ENCODE measurements at places on chromosomes 12 and 14. TPM values are rescaled to one million over a fixed set of nuclear protein-coding genes. Genes with fewer than 3 reads are reported as not detected.
A peak's percentile ranks its signal among the peaks of the same experiment; 100 is the strongest.

- H3K27ac ChIP-seq: no peak overlapping the region
- no peak overlapping the region for H3K4me3 ChIP-seq
- no peaks in the 10 kb centered on the region for H3K27me3 ChIP-seq
- no peaks in the 10 kb centered on the region for H3K36me3 ChIP-seq
- H3K4me1 ChIP-seq: peaks cover 20% of the 10 kb centered on the region
These were observed 61.7 kb downstream of the FBXO34 start for GRCh38 chr14:55332654-55333570.

- H3K27me3 ChIP-seq: peaks cover 9% of the 10 kb centered on the region
- no peak overlapping the region for H3K27ac ChIP-seq
- H3K36me3 ChIP-seq: peaks cover 44% of the 10 kb centered on the region
- no peak for DNase-seq
- no peaks in the 10 kb centered on the region for H3K4me1 ChIP-seq
These were observed 11.6 kb downstream of the AHSA1 start for GRCh38 chr14:77469539-77469938.

GRCh38 chr12:123070267-123071081 lies 80.4 kb downstream of the PITPNM2 start:
- no peak overlapping the region for H3K27ac ChIP-seq
- peaks cover 4% of the 10 kb centered on the region for H3K4me1 ChIP-seq
- no peak for DNase-seq
- H3K4me3 ChIP-seq: no peak overlapping the region
- H3K27me3 ChIP-seq: no peaks in the 10 kb centered on the region

DNA sequence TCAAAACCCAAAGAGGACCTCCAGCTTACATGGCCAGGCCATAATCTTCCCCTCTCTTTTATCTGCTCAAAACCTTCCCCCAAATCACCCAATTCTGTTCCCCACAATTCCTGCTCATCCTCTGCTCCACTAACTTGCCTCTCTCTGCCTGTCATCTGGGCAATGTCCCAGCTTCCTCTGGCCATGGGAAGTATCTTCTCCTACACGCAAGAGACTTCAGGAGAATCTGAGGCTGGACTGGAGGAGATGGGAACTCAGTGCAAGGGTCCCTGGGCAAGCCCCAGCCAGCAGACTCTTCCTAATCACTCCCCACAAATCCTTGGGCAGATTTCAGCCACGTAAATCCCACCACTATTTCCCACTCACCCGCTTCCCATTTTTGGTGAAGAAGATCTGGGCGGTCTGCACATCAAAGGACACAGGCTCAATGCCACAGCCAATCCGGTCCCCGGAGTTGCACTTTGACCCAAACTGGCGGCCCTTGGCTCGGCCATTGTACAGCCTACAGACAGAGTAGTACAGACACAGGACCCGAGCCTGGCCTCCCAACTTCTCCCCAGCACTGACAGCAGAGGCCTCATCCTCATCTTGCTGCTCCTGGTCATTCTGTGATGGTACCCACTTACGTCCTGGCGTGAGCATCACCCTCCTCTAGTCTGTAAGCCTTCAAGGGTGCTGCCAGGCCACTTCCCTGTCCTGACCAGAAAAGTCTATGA lies 4.7 kb downstream of the SPRYD3 start:
- H3K27me3 ChIP-seq: no peaks in the 10 kb centered on the region
- H3K36me3 ChIP-seq: peaks cover 58% of the 10 kb centered on the region
- peak; percentile 52 for DNase-seq
- peaks cover 26% of the 10 kb centered on the region for H3K4me1 ChIP-seq
- no peak overlapping the region for H3K4me3 ChIP-seq
- H3K27ac ChIP-seq: no peak overlapping the region

- H3K27me3 ChIP-seq: peaks cover 4% of the 10 kb centered on the region
- H3K4me3 ChIP-seq: no peak overlapping the region
- no peak for DNase-seq
- H3K4me1 ChIP-seq: no peaks in the 10 kb centered on the region
These were observed 11.6 kb upstream of the SRSF5 start for GRCh38 chr14:69755296-69755695.

GRCh38 chr14:87712396-87713090 lies 280.4 kb downstream of the GALC start:
- no peak overlapping the region for H3K27ac ChIP-seq
- no peaks in the 10 kb centered on the region for H3K36me3 ChIP-seq
- H3K4me3 ChIP-seq: no peak overlapping the region

DNA sequence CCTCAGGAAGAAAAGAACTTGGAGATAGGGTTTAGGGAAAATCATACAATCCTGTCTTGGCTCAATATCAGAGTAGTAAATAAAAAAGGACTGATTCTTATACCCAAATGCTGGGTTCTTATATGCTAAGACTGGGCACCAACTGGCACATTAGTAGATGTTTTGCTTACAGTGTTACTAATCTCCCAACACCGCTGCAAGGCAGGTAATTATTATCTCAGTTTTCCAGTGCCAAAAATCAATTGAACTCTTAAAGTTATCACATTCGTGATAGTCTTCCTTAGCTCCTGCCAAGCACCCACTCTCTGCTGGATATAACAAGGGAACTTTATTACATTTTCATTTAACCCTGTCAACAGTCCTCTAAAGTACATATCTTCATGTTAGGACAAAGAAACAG lies 25.0 kb upstream of the HIGD1C start:
- H3K27me3 ChIP-seq: no peaks in the 10 kb centered on the region
- no peak overlapping the region for H3K27ac ChIP-seq
- no peaks in the 10 kb centered on the region for H3K36me3 ChIP-seq
- no peak for DNase-seq
- peaks cover 41% of the 10 kb centered on the region for H3K4me1 ChIP-seq

DNA sequence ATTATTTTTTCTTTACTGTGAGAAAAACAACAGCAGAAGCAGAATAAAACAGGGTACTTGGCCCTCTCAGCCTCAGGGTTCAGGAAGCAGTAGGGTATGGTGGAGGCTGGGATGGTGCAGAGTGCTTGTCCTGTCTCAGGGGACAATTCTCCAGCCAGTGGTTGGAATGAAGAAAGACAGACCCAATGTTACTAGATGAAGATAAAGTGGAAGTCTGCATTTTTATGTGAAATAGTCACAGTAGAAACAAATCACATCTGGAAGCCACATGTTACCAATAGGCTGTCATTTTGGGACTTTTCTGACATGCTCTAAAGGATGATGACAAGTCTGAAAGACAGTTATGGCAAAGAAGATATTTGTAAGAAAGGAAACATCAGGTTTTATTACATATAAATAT lies 32.3 kb downstream of the PROX2 start:
- peaks cover 11% of the 10 kb centered on the region for H3K36me3 ChIP-seq
- H3K4me3 ChIP-seq: no peak overlapping the region
- DNase-seq: no peak
- no peaks in the 10 kb centered on the region for H3K27me3 ChIP-seq

- H3K36me3 ChIP-seq: no peaks in the 10 kb centered on the region
- no peak for DNase-seq
- H3K27me3 ChIP-seq: no peaks in the 10 kb centered on the region
These were observed 78.0 kb downstream of the ARL6IP4 start for GRCh38 chr12:123058481-123058880.

DNA sequence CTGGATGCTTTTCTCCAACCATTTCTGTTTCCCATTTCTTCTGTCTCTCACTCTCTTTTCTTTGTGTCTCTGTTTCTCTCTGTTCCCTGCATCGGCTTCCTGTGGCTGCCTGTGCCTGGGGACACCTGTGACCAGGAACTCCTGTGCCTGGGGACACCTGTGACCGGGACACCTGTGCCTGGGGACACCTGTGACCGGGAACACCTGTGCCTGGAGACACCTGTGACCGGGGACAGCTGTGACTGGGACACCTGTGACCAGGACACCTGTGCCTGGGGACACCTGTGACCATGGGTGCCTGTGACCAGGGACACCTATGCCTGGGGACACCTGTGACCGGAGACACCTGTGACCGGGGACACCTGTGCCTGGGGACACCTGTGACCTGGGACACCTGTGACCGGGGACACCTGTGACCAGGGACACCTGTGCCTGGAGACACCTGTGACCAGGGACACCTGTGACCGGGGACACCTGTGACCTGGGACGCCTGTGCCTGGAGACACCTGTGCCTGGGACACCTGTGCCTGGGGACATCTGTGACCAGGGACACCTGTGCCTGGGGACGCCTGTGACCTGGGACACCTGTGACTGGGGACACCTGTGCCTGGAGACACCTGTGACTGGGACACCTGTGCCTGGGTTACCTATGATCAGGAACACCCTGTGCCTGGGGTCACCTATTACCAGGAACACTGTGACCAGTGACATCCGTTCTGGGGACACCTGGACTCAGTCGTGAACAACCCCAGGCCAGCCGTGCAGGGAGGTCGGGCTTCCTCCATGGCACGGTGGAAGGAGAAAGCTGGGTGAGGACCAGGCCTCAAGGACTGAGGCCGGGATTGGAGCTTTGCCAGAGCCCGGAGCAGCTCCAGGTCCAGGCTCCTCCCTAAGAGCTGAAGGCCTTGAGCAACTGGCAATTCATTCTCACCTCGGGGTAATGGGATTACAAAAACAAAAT lies 23.4 kb upstream of the FBRSL1 start:
- H3K27me3 ChIP-seq: no peaks in the 10 kb centered on the region
- no peak overlapping the region for H3K4me3 ChIP-seq
- DNase-seq: no peak
- H3K27ac ChIP-seq: no peak overlapping the region

DNA sequence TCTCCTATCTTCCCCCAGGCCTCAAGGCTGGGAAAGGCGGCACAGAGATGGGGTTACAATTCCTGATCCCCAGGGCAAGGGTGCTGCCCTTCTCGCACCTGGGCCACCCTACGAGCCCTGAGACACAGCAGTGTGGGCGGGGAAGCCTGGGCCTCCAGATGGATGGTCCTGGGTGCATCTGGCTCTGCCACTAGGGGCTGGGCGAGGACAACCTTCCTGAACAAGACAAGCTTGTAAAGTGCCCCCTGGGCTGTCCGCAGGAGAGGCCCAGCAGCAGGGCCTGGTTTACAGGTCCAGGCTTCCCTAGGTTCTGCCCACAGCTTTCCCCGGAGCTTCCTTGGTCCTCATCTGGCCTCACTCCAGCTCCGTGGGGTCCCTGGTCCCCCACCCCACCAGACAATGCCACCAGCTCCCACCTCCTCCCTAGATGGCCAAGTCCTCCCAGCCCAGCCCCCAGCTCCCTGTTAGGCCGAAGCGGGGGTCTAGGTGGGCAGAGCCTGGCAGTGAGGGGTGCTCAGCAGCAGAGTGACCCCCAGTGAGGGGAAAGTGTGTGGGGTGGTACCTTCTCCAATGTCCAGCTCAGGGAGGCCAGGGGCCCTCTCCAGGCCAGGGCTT lies 8.9 kb downstream of the ARL6IP4 start:
- peaks cover 4% of the 10 kb centered on the region for H3K36me3 ChIP-seq
- H3K27ac ChIP-seq: no peak overlapping the region
- peaks cover 7% of the 10 kb centered on the region for H3K4me1 ChIP-seq
- DNase-seq: peak; percentile 90
- no peak overlapping the region for H3K4me3 ChIP-seq

The HOXC4 gene
- total RNA-seq: 3.3 TPM

The SALL2 gene
- total RNA-seq: 3.3 TPM

The OASL gene
- 1.2 TPM for total RNA-seq

The LIMA1 gene
- 433 TPM for total RNA-seq
